Psoas muscle (tissue), 8 donors: ENCODE measurements at places on chromosomes 12 and 14. TPM values are rescaled to one million over a fixed set of nuclear protein-coding genes. Genes with fewer than 3 reads are reported as not detected.

GRCh38 chr14:65962952-65963351 lies 523.2 kb upstream of the CCDC196 start:
- no peak overlapping the region for H3K27ac ChIP-seq
- H3K4me3 ChIP-seq = no peak overlapping the region
- H3K4me1 ChIP-seq = no peaks in the 10 kb centered on the region

- peak; percentile 47 for DNase-seq
- H3K4me1 ChIP-seq = peaks cover 11% of the 10 kb centered on the region
- no peaks in the 10 kb centered on the region for H3K36me3 ChIP-seq
- peak overlapping the region; percentile 93 for H3K4me3 ChIP-seq
- H3K27me3 ChIP-seq = no peaks in the 10 kb centered on the region
- peak overlapping the region; percentile 88 for H3K27ac ChIP-seq
These were observed 1.8 kb upstream of the RCOR1 start for GRCh38 chr14:102590667-102591099.

DNA sequence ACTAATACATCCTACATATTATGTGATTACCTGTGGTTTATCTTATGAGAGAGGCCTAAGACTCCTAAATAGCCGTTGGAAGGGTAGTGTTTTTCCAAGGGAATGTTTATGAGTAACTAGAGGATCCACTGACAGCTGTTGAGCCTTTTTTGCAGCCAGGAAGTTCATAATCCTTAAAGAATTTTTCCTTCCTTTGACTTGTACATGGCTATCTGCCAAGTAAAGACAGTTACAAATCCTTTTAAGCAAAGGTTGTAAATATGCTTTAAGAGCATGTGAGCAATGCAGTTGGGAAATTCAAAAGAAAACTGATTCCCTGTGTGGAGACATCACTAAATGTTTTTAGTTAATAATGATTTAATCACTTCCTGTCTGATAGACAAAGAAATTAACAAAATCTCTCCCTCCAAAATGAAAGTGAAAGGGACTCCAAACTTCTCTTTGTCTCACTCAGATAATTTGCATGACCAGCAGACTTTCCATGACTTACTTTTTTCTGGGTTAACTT lies 333.8 kb downstream of the PDZRN4 start:
- peak overlapping the region; percentile 44 for H3K27ac ChIP-seq
- H3K27me3 ChIP-seq = no peaks in the 10 kb centered on the region
- H3K4me1 ChIP-seq = peaks cover 9% of the 10 kb centered on the region
- DNase-seq = no peak
- H3K4me3 ChIP-seq = peak overlapping the region; percentile 37

DNA sequence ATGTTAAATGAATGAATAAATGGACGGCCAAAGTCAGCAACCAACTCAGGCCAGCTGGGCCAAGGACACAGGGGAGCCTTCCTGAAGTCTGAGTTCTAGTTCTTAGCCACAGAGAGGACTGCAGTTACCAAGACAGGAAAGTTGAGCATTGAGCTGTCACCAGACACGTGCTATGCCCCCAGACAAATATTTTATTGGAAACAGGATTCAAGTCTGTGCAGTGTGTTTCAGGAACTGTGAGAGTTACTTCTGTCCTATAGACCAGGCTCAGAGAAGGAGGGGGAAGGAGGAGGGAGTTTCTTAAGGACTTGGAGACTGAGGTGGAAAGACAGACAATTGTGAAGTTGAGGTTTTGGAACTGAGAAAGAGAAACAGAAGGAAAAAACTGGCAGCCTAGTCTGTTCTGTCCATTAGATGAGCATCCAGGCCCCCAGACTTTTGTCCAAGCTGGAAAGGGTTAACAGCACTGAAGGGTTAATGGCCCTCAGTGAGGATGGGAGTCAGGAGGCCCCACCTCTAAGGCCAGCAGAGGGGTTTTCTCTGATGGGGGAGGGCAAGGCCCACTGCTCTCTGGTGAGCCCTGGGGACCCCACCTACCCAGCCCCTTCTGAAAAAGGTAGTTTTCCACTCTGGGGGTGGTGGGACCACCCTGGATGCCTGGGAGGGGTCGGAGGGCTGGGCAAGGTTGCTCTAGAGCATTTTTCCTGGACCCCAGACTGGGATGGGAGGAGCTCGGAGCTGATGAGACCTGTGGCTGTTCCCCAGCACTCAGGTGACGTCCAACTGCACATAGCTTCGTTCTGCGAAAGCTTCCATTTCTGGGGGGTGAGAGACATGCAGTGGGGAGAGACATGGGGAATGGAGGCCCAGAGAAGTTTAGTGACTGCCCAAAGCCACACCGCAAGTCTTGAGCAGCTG lies 6.9 kb upstream of the CMKLR1 start:
- no peaks in the 10 kb centered on the region for H3K36me3 ChIP-seq
- peak; percentile 23 for DNase-seq
- H3K27me3 ChIP-seq = peaks cover 4% of the 10 kb centered on the region
- no peak overlapping the region for H3K27ac ChIP-seq
- no peaks in the 10 kb centered on the region for H3K4me1 ChIP-seq
- H3K4me3 ChIP-seq = no peak overlapping the region

DNA sequence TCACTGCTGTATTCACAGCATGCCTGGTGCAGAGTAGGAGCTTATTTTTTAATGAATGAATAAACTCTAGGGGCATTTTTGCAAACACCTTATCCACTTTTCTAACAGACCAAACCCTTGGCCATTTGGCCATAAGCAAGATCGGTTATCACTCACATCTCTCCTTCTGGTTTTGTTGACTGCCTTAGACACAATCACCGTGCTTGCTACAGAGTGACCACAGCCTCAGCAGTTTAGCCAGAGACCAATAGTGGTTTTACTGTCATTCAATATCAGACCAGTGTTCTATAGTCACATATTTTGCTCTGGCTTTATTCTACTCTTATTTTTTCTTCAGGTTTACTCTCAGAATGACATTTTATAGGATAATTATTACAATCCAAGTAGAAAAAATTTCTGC lies 2.2 kb downstream of the KLRB1 start:
- DNase-seq = no peak
- H3K27ac ChIP-seq = no peak overlapping the region
- no peaks in the 10 kb centered on the region for H3K36me3 ChIP-seq
- no peaks in the 10 kb centered on the region for H3K27me3 ChIP-seq
- H3K4me1 ChIP-seq = no peaks in the 10 kb centered on the region
- H3K4me3 ChIP-seq = no peak overlapping the region

GRCh38 chr14:61516118-61516743 lies 179.1 kb upstream of the HIF1A start:
- peaks cover 27% of the 10 kb centered on the region for H3K4me1 ChIP-seq
- no peaks in the 10 kb centered on the region for H3K27me3 ChIP-seq
- H3K27ac ChIP-seq = peak overlapping the region; percentile 7
- H3K4me3 ChIP-seq = no peak overlapping the region

The BBS10 gene
- total RNA-seq = 8.2 TPM

The LARP4 gene
- 89.5 TPM for total RNA-seq

DNA sequence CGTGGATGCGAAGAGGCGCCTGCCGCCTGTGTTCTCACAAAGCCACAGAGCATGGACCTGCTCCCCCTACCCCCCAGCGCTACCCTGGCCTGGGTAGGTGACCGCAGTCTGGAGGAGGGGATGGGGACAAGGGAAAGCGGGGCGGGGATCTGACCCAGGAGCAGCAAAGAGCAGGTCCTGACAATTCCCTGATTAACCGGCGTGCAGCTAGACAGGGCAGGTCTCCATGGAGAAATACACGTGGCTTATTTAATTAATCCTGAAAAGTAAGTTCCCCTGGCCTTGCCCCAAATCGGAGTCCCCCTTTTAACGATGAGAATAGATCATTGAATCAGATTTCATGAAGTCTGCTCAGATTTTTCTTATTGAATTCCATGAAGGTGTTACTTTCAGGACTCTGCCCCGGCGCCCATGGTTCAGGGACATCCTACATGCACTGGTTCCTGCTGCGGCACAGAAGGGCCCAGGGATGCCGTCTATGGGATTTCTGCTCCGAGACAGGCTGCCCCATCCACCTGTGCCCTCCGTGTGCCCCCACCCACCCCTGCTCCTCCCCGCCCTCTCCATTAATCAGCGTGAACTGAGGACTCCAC lies 251.0 kb upstream of the SFSWAP start:
- no peaks in the 10 kb centered on the region for H3K36me3 ChIP-seq
- H3K27me3 ChIP-seq = peaks cover 2% of the 10 kb centered on the region
- DNase-seq = no peak
- no peaks in the 10 kb centered on the region for H3K4me1 ChIP-seq
- no peak overlapping the region for H3K27ac ChIP-seq
- H3K4me3 ChIP-seq = no peak overlapping the region

GRCh38 chr14:68518761-68519670 lies 273.9 kb downstream of the ZFP36L1 start:
- peaks cover 25% of the 10 kb centered on the region for H3K4me1 ChIP-seq
- H3K36me3 ChIP-seq = no peaks in the 10 kb centered on the region
- no peak overlapping the region for H3K27ac ChIP-seq
- H3K4me3 ChIP-seq = no peak overlapping the region

- no peak overlapping the region for H3K27ac ChIP-seq
- H3K4me1 ChIP-seq = no peaks in the 10 kb centered on the region
- H3K36me3 ChIP-seq = no peaks in the 10 kb centered on the region
- no peak for DNase-seq
- no peaks in the 10 kb centered on the region for H3K27me3 ChIP-seq
- no peak overlapping the region for H3K4me3 ChIP-seq
These were observed 45.0 kb downstream of the CFAP54 start for GRCh38 chr12:96534339-96534738.

DNA sequence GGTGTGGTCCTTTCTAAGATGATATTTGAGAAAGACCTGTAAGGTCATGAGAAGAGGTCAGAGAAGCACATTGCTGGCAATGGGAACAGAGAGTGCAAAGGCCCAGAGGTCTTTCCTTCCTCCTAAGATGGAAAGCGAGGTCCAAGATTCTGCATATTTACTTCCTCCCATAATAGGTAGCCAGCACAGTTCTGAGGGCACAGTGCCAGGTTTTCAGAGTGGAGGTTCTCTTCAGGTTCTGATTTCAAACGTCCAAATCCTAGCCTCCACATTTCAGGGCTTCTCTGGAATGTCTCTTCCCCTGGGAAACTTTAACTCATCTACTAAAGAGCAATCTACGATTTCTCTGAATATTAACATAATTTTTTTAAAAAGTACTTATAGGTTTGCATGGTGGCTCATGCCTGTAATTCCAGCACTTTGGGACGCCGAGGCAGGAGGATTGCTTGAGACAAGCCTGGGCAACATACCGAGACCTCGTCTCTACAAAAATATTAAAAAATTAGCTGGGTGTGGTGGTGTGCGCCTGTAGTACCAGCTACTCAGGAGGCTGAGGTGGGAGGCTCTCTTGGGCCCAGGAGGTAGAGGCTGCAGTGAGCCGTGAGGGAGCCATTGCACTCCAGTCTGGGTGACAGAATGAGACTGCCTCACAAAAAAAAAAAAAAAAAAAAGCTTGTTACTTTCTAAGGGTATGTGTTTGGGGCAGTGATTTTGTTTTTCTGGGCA lies 526 bp upstream of the MRPL42 start:
- H3K36me3 ChIP-seq = no peaks in the 10 kb centered on the region
- H3K27ac ChIP-seq = peak overlapping the region; percentile 95
- H3K27me3 ChIP-seq = no peaks in the 10 kb centered on the region
- peak overlapping the region; percentile 92 for H3K4me3 ChIP-seq

GRCh38 chr12:52499806-52500560 lies 6.9 kb upstream of the KRT6A start:
- H3K27me3 ChIP-seq = peaks cover 6% of the 10 kb centered on the region
- H3K36me3 ChIP-seq = no peaks in the 10 kb centered on the region
- H3K4me3 ChIP-seq = no peak overlapping the region
- no peaks in the 10 kb centered on the region for H3K4me1 ChIP-seq

GRCh38 chr12:106585521-106586277 lies 2.9 kb downstream of the RFX4 start:
- H3K27ac ChIP-seq = no peak overlapping the region
- no peaks in the 10 kb centered on the region for H3K36me3 ChIP-seq
- H3K27me3 ChIP-seq = peaks cover 54% of the 10 kb centered on the region
- H3K4me1 ChIP-seq = peaks cover 14% of the 10 kb centered on the region

GRCh38 chr14:92316937-92317336 lies 6.0 kb upstream of the SLC24A4 start:
- DNase-seq = no peak
- no peaks in the 10 kb centered on the region for H3K36me3 ChIP-seq
- no peak overlapping the region for H3K27ac ChIP-seq

DNA sequence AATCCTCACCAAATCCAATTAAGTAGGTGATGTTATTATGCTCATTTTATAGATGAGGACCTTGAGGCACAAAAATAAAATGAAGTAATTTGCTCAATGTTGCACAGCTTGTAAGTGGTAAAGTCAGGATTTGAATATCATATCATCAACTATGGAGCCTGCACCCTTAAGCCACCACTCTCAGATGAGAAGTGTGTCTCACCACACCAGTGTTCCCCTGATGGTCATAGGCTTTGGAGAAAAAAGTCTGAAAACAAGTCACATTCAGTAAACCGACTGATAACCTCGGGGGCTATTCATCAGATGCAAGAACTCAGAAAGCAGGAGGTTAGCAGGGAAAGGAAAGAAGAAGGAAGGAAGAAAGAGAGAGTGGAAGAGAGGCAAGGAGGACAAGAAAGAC lies 2.8 kb downstream of the TSHR start:
- H3K27ac ChIP-seq = no peak overlapping the region
- H3K36me3 ChIP-seq = no peaks in the 10 kb centered on the region
- H3K27me3 ChIP-seq = no peaks in the 10 kb centered on the region
- no peak for DNase-seq

- no peak overlapping the region for H3K27ac ChIP-seq
- H3K4me3 ChIP-seq = no peak overlapping the region
- no peaks in the 10 kb centered on the region for H3K36me3 ChIP-seq
- peak; percentile 43 for DNase-seq
These were observed 22.3 kb upstream of the P2RX7 start for GRCh38 chr12:121110211-121110940.

The TEX22 gene
- total RNA-seq = 0.34 TPM
